ENCODE measurements at places on chromosomes 7 and 10.
A peak's percentile ranks its signal among the peaks of the same experiment; 100 is the strongest.

GRCh38 chr7:6153646-6154541, 118.5 kb downstream of the CYTH3 start:
- ATAC-seq: no peak

DNA sequence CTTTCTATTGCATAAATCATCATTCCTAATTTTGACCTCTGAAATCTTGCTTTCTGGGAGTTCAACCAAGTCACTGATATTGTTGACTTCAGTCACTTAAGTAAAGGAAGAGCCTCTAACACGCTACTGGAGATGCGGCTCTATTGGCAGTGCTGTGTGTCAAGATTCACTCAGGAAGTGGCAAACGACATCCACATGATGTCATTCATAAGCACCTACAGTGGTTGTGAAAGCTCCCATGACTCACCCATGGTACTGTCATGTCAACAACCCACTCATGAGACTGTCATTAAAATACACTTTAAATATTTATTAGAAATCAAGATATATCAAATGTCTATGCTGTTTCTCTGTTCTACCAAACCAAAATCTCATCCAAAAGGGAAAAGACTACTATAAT, 52.5 kb upstream of the LHFPL3 start:
- no peak for ATAC-seq

DNA sequence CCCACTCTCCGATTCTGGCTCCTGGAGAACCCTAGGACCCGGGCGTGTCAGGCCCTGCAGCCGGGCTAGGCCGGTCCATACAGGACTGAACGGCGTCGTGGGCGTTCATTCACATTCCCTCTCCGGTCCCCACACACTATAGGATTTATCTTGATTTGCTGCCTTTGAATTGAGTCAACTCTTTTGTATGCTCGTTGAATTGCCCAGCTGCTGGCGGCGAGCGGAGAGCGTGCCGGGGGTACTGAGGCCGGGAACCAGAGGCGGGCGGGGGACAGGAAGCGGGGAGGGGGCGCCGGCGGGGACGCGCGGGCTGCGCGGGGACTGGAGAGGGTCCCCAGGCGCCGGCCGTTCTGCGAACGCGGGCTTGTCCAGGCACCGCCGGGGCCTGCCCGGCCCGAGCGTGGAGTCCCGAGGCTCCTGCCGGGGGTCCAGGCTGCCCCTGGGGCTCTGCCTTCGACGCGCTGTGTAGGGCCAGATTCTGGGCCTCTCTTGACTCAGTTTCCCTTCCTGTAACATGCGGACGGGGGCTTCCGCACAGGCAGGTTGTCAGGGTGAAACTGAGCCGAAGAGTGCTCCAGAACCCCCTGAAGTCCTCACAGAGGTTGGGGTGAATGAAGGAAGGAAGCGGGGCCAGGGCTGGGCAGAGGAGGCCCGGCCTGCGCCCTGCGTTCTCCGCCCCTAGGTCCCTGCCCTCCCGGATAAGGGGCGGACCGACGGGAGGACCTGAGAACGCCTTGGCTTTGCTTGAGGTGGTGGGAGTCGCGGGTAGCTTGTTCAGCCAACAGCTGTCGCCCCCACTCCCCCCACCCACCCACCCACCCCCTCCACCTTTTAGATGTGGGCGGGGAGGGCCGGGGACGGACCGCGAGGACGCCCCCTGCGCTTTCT, 769 bp upstream of the ELFN1 start:
- ATAC-seq: 0 out of 3 replicates have a peak, but pooled peaks have one; percentile 1

DNA sequence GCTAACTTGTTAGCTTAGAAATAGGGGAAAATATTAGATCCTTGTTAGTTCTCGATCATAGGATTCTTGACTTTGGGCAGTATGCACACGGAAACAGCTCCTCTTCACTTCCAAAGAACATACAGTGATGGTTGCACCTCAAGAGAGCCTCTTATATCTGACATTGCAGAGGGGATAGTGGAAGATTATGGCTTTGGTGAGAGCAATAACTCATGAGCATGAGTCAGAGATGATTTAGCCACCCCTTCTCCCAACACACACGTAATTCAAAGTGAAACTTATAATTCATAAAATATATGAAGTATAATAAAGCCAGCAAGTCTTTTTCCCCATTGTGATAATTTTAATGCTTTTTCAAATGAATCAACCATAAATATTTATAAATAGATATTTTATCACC, 683.7 kb downstream of the POM121L12 start:
- no peak for ATAC-seq

- no peak for ATAC-seq
Observed at GRCh38 chr10:22370320-22370719, 25.0 kb downstream of the SPAG6 start.

- no peak for ATAC-seq
Observed at GRCh38 chr10:76552091-76552873, 1085.3 kb downstream of the KCNMA1 start.

DNA sequence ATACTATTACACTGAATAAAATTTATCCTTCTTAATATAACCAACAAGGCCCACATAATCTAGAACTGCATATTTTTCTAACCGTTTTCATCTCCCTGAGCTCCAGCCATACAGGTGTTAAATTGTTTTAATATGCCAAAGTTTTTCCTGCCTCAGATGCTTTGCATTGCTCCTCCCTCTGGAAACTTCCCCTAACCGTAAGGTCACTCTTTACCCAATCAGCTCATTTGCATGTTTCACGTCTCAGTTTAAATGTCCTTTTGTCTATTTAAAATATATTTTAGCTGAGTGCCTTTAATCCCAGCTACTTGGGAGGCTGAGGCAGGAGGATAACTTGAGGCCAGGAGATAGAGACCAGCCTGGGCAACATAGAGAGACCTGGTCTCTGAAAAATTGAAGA, 228.5 kb downstream of the ADK start:
- ATAC-seq: no peak

DNA sequence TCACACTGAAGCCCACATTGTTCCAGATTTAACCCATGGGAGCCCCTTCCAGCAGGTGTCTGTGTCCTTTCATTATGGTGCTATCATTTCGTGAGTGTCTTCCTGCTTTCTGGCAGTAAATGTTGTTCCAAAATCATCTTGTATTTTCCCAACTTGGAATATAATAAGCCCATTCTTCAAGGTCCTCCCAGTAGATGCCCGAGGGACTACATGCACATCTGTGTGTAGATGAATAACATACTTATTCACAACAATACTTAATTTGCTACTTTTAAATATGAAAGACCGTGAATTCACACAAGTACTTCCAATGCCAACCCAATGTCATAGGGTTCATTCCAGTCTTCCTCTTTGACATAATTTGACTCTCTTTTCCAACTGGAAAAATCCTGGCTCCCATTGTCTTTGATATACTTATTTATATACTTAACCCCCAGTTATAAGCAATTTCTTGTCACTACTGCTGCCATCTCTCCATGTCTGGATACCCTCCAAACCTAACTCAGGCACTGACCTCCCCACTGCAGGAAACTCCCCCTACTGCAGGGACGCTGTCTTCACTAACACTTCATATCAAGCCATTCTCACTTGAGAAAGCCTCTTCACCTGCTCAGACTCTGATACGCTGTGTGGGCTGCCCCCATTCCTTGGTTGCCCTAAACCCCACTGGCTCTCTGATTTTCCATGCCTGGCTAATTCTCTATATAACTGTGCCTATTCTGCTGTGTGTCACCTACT, 1119.2 kb downstream of the CNTNAP2 start:
- ATAC-seq: no peak

DNA sequence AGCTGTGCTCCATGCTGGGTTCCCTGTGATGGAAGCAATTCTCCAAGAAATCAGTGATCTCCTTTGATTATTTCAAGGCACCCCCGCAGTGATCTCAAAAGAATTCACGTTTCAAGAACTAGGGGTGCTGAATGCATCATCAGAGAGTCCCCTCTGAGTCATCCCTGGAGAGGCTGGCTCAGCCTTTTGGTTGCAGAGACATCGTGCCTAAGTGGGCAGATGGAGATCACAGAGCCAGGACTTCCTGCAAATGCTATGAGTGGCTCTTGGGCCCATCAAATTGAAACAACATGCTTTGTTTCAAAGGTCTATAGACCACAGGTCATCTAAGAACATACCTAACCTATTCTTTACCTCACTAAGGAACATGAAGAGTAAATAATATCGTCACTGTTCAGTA, 41.5 kb upstream of the PLEKHA1 start:
- ATAC-seq: no peak

Measured in SK-N-SH treated with all-trans-retinoic acid at 6 μM for 48 hours (cell line).